Activated CD4-positive, alpha-beta T cell treated with anti-CD3 and anti-CD28 coated beads for 1 hour (primary cell): ENCODE measurements at places on chromosomes 7 and 10.
A peak's percentile ranks its signal among the peaks of the same experiment; 100 is the strongest.

DNA sequence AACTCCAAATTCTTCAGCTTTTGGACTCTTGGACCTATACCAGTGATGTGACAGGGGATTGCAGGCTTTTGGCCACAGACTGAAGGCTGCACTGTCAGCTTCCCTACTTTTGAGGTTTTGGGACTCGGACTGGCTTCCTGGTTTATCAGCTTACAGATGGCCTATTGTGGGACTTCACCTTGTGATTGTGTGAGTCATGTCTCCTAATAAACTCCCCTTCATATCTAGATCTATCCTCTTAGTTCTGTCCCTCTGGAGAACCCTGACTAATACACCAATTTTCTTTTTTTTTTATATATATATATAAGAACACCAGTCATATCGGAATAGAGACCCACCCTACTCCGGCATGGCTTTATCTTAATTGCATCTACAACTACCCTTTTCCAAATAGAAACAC is 166.8 kb downstream of the ETV1 start:
- DNase-seq: no peak

DNA sequence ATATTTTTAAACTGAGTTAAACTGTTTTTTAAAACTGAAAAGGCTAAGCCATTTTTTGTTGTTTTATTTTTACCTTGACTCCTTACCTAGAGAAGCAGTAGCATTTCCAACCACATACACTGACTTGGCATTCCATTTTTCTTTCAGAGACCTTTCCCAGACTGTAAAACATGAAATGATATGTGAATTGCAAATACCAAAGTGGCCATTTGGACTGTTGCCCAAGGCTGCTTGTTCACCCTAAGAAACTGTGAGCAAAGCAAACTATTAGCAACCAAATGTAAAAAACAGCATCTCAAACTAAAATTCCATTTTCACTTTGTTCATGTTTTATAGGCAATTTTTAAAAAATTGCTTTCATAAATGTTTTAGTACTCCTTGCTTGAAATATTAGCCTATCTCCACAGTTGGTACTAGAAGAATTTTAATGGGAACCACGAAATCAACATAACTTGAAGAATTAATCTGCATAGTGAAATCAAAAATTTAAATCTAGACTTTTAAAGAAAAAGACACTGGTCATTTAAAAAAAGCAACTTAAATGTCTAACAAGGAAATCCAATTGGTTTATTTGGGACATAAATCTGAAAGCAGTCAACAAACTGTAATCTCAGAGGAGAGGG is 10.8 kb downstream of the UROS start:
- no peak for DNase-seq

- no peak for DNase-seq
Measured at GRCh38 chr10:56135828-56136227, 225.2 kb downstream of the ZWINT start.

GRCh38 chr7:128030654-128031611 is at the start of gene LRRC4:
LRRC4 (minus strand) TSS chr7:128031437; CDS start chr7:128030640, 797 bp downstream.
- DNase-seq: no peak

- DNase-seq: no peak
Measured at GRCh38 chr10:71052076-71052660, 160.2 kb upstream of the UNC5B start.

GRCh38 chr10:85761906-85762445 is 604.6 kb downstream of the GRID1 start:
- no peak for DNase-seq

- no peak for DNase-seq
Measured at GRCh38 chr7:55504093-55504859, 68.0 kb downstream of the VOPP1 start.

GRCh38 chr7:129263168-129263567 is 38.3 kb downstream of the AHCYL2 start:
- no peak for DNase-seq

GRCh38 chr10:31617757-31618156 is 298.7 kb downstream of the ZEB1 start:
- no peak for DNase-seq

GRCh38 chr7:1095621-1096155 is 7.8 kb downstream of the GPER1 start:
- DNase-seq: no peak

- no peak for DNase-seq
Measured at GRCh38 chr7:12518920-12519681, 51.4 kb upstream of the SCIN start.

DNA sequence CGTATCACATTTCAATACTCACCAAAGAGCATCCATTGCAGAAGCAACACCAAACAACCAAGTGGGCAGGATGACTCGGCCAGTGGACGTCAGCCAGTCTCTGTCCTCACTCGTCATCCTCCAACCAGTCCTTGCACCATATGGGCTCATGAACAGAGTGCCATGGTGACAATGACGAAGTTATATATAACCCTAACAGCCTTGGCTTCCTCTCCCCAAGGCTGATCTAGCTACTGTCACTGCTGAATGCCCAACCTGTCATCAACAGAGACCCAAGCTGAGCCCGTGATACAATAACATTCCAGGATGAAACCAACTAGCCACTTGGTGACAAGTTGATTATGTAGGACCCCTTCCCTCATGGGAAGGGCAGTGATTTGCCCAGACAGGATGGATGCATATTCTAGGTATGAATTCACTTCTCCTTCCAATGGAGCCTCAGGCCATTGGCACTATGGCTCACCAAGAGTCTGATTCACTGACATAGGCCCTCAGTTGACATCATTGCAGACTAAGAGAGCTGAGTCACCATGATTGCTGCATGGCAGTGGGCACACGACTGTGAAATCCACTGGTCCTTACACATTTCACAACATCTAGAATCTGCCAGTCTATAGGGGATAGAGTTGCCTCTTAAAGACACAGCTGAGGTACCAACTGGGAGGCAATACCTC is 26.3 kb upstream of the PPIF start:
- DNase-seq: no peak

- no peak for DNase-seq
Measured at GRCh38 chr7:2072042-2072441, 160.7 kb downstream of the MAD1L1 start.

- DNase-seq: no peak
Measured at GRCh38 chr7:40761762-40762560, 627.2 kb downstream of the SUGCT start.

- DNase-seq: no peak
Measured at GRCh38 chr7:24656608-24657007, 83.4 kb downstream of the PALS2 start.

GRCh38 chr7:1175967-1176851 is 16.2 kb upstream of the ZFAND2A start:
- DNase-seq: peak; percentile 54

DNA sequence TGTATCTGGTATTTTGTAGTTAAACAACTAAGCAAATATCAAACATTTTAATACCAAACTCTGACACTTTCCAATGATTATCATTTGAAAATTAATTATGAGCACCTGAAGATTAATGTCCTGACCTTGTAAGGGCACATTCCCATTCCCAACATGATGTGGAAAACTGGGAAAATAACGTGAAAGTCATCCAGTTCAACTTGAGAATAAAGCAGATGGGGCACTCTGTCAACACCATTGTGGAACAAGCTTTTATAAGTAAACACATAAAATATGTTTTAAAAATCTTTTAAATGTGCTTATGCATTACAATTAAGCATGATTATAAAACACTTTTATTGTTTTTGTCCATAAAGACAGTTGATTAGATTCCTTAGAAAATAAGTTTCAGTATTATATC is 14.1 kb downstream of the STEAP2 start:
- DNase-seq: no peak

- DNase-seq: no peak
Measured at GRCh38 chr7:116209561-116210070, 723 bp upstream of the TES start.

DNA sequence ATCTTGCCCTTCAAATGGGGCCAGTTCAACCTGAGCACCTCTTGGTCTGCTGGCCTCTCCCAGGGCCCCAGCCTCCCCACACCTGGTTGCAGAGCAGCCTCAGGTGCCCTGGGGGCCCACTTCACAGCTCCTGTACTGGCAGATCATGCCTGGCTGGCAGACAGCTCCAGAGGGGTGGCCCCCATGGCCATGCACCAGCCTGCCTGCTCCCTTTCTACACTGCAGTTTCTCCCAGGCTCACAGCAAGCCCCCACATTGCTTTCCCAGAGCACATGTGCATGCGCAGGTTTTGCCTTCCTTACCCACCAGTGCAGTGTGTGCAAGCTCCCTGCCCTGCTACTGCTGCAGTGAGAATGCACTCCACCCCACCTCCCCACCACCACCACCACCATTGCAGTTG is 9.8 kb upstream of the MIOS start:
- DNase-seq: no peak

DNA sequence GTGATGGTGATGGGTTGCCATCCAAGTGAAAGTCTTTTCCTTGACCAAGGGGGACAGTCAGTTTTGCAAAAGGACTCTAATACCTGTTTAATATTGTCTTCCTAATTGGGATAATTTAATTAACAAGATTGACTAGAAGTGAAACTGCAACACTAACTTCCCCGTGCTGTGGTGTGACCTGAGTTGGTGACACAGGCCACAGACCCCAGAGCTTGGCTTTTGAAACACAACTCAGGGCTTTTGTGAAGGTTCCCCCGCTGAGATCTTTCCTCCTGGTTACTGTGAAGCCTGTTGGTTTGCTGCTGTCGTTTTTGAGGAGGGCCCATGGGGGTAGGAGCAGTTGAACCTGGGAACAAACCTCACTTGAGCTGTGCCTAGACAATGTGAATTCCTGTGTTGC is 6.9 kb downstream of the PPIF start:
- peak; percentile 5 for DNase-seq

GRCh38 chr7:39621784-39622411 is 1.5 kb upstream of the RALA start:
- DNase-seq: no peak

GRCh38 chr7:102456327-102456726 is 8.3 kb downstream of the ALKBH4 start:
- DNase-seq: no peak

GRCh38 chr10:132606536-132607316 is 69.1 kb downstream of the INPP5A start:
- no peak for DNase-seq

- DNase-seq: no peak
Measured at GRCh38 chr10:102627736-102628293, 16.5 kb upstream of the TRIM8 start.

- no peak for DNase-seq
Measured at GRCh38 chr7:91243591-91244301, 20.5 kb upstream of the FZD1 start.

DNA sequence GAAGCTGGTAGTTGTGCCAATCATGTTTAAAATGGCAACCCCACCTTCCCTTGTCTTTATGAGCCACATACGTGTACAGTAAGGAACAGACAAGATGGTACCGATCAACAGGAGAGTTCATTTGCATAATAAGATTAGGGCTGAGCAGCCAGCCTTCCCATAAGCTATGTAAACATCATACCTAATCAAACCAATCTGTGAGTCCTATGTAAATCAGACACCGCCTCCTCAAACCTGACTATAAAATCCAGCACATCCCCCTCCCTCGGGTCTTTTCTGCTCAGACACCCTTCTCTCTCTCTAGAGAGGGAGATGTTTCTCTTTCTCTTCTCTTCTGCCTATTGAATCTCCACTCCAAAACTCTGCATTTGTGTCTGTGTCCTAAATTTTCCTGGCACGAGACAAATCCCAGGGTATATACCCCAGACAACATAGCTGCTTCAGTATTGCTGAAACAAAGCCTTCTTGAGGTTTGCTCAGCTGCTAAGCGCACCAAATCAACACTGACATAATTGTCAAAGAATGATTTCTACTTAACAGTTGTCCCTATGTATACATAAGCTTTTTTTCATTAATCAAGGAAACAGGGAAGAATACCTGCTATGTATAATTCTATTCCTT is 279.2 kb downstream of the THSD7A start:
- DNase-seq: no peak

DNA sequence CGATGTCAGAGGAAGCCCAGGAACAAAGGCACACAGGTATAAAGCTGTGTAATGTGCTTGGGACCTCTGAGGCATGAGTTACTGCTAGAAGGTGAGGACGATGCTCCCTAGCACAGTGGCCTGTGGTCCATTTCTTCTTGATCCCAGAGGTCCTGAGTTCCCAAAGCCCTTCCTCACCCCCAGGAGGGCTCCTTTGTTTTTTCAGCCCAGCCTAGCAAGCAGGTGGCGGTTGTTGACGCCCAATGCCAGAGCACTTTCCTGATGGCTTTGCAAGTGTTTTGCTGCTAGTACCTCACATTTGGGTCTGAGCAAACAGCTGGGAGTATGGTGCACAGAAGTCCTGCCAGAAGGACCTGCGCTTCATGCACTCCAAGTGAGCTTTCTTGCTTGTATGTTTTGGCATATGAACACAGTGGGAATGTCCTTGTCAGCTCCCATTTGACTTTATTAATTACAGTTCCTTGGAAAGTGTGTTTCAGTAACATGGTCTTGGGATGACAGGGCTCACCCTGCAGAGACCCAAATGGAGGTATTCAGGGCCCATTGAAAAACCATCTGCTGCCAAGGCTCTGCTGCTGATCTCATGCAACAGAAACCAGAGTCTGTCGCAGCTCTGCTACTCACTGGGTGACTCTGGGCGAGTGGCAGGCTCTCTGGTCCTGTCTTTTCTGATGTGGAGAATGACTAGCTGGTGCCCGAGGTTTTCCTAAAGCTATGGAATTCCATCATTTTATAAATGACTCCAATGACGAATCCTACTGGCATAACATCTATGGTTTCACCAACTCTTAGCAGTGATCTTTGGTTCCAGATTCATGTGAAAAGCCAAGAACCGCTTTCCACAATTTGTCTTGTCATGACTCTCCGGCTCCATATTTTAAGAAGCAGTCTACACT is 134.9 kb downstream of the ARID5B start:
- no peak for DNase-seq

DNA sequence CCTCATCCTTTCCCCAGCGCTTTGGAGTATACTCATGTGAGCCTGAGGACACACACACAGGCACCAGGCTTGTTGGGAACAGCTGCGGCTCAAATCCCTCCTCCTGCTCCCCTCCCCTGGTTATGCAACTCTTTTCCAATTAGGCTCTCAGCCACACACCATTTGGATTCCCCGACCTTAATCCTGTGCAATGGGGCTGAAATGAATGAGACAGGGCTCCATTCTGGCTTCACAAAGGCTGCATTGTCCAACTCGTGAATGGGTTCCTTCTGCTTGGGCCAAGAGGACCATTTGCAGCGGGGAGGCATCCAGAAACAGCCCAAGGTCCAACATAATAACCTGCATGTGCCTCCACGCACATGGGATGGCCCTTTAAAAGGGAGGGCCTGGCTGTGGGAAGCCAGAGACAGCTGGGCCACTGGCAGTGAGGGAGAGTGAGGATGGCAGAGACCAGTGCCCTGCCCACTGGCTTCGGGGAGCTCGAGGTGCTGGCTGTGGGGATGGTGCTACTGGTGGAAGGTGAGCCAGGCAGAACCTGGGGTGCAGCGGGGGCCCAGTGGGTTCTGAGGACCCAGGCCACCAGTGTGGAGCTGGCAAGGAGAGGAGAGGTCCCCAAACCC is at the start of gene RGR:
Gene RGR, plus strand, starts transcription at position 403 of the 620 bp plus-strand sequence. Its CDS starts 38 bp downstream, at position 441.
- DNase-seq: no peak

- no peak for DNase-seq
Measured at GRCh38 chr10:19332304-19332703, 283.7 kb downstream of the MALRD1 start.

DNA sequence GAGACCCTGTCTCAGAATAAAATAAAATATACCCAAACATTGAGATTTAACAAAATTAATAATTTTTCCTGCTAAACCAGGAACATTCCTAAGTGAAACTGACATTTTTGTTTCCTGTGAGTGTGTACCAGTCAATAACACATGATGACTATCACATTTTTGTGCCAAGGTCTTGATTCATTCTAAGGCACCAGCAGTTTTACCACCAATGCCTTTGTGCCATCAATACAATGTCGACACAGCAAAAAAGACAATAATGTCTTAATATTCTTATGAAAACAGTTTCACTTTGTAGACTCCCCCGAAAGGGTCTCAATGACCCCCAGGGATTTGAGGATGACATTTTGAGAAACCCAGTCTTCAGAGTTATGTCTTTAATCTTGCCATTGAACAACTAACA is 7.2 kb upstream of the CADPS2 start:
- no peak for DNase-seq
